Activated CD4-positive, alpha-beta T cell treated with anti-CD3 and anti-CD28 coated beads for 1 hour (primary cell): ENCODE measurements at places on chromosomes 4 and X.

- no peak for DNase-seq
Observed at GRCh38 chr4:94831607-94832006, 73.9 kb downstream of the BMPR1B start.

- DNase-seq: no peak
Observed at GRCh38 chrX:10984213-10984612, 126.9 kb upstream of the HCCS start.

DNA sequence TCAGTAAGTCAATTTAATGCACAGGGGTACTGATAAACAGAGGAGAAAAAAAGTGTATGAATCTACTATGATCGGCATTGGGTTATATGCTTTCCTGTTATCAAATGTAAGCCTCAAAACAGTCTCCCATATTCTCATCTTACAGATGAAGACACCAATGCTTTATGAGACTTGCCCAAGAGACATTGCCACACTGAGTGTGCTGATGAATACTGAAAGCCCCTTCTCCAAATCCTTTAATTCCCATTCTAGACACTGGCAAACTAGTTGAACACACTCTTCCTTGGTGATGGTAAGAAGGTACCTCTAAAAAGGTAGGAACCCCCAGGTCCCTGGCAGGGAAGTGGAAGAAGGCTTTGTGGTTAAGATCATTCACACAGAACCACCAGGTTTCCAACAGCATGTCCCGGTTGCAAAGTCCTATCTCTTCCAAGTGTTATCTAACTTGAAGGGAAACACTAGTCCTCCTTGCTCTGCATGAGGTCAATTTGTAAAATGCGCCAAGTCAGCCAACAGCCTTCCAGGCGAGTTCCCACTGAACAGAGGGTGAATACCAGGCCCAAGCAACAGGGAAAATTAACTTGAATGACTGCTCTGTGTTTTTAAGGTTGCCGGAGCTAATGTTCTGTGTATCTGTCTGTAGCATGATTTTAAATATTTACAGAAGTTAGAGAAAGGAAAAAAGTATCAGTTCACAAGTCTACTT is 5.1 kb downstream of the SETD7 start:
- DNase-seq: no peak

GRCh38 chr4:26088433-26088928 is 174.5 kb downstream of the SMIM20 start:
- DNase-seq: no peak

GRCh38 chr4:153955327-153955726 is 166.4 kb upstream of the SFRP2 start:
- DNase-seq: no peak

DNA sequence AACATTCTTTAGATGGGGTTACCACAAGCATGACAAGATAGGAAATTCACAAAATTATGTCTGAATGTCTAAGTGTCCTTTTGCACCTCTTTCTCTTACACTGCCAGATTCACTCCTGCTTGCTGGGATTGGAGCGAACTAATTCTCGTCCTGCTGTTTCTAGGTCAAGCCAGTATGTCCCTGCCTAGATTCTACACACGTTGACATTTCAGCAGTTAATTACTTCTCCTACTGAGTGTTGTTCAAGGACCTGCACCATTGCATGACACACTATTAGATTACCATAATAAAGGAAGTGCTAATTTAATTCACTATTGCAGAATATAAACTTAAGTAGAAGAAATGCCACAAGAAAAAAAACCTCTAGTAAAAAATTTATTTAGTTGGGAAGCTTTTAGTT is 1911.7 kb downstream of the PCDH7 start:
- no peak for DNase-seq

DNA sequence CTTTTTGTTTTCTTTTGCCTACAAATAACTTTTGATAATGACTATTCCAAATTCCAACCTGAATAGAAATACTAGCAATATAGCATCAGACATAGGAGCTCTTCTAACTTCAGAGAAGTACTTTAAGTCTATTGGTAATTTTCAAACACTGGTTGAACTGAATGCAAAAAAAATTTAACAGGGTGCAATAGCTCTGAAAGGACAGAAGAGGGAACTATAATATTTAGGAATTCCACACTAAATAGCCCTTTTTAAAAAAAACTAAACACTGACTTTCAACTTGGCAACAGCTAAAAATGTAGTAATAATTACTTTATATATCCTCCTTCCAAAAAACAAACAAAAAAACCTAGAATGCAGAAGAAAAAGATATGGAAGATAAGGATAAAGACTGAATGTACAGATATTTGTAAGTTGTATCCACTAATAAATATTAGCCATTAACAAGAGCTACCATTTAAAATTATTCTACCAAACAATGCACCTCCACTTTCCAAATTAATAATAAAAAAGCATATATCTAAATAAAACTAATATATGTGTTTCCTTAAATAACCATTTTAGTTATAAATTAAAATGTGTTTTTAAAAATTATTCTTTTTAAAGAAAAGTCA is 81.4 kb downstream of the FBXW7 start:
- DNase-seq: no peak

GRCh38 chrX:87515836-87516235 is 1.8 kb upstream of the KLHL4 start:
- no peak for DNase-seq

DNA sequence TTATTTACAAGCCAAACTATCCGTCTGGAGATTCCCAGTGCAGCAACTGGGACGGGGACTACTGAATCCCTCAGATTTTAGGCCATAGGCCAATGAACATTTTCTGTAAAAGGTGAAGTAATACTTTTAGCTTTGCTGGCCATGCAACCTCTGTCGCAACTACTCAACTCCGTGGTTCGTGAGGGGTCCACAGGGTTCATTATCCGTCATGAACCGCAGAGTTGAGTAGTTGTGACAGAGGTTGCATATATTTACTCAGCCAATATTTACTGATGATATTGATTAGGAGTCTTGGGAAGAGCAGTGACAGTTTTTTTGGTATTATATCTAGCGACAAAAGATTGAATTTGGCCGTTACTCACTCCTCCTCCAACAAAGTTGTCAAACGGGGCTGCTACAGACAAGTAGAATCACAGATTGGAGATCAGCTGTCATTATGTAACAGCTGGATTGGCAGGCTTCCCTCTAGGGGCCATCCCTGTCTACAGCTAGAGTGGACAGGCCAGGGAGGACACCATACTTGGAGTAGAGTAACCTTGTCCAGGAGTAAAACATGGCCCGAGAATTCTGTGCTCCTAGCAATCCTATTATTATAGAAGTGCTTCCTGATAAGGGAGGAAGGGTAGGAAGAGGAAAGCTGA is 37.2 kb upstream of the CD38 start:
- DNase-seq: no peak

DNA sequence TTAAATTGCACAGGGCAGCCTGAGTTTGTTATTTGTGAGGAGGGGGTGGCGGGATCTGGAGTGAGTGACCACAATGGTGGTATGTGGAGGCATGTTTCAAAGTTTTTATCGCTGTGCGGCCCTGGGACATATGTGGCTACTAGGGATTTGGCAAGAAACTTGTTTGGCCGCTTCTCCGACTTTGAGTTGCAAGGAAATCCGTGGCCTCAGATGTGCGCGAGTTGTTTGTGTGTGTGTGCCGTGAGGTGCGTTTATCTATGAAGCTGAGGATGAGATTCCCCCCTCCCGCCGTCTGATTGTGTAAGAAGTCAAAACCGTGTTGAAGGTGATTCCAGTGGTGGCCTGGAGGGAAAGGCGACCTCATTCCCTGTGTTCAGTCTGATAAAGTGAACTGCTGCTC is 1.4 kb downstream of the JADE3 start:
- no peak for DNase-seq

GRCh38 chr4:39699687-39700409 is 1.9 kb downstream of the UBE2K start:
- DNase-seq: no peak

- DNase-seq: no peak
Observed at GRCh38 chr4:37825968-37826294, 555 bp upstream of the PGM2 start.

DNA sequence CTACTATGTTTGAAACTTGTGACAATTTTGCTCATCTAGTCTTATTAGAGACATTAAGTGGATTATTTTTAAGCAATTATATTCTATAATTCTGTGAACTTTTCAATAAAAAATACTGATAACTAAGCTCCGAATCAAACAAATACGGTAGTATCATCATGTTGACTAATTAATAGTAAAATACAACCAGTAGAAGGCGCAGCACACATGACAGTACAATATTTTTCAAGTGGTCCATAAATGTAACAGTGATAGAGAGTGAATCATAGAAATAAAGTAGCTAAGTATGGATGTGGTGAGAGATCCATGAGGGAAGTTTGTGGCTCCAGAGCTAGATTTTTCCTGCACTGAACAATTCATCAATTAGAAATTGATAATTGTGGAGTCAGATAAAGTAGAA is 666.2 kb downstream of the KCTD8 start:
- DNase-seq: no peak

- DNase-seq: no peak
Observed at GRCh38 chr4:149690726-149691125, 124.9 kb downstream of the IQCM start.

GRCh38 chr4:82823062-82823461 is 24.5 kb upstream of the SCD5 start:
- DNase-seq: no peak

DNA sequence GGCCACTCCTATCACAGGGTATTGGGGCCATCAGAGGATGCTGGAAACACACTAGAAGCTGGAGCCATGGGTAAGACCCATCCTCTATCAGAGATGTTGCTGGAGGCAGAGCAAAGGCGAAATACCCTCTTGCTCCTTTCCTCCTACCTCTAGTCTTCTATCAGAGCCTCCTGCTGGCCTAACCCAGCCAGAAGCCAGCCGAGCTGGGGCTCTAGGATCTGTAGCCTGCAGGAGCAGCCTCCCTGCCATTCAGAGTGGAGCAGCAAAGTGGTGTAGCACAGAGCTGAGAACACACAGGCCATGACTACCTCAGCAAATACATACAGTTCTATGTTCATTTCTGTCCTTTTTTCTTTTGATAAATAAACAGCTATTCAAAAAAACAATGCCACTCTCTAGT is 35.7 kb downstream of the GATB start:
- DNase-seq: no peak

- no peak for DNase-seq
Observed at GRCh38 chrX:8089141-8089540, 81.9 kb downstream of the VCX2 start.

DNA sequence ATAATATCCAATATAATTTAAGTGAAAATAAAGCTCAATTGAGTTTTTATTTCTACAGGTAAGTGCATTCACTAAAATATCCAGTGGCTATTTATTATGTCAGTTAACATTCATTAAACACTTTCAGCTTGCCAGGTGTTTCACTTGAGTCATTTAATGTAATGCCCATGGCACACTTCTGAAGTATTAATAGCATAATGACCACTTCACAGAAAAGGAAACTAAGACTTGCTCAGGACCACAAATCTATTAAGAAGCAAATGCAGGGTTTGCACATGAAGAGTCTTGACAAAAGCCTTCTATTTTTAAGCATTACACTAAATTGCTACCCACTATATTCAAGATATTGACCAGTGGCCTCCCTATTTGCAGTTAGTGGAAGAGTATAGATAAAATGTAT is 612.7 kb downstream of the KCTD8 start:
- DNase-seq: no peak

DNA sequence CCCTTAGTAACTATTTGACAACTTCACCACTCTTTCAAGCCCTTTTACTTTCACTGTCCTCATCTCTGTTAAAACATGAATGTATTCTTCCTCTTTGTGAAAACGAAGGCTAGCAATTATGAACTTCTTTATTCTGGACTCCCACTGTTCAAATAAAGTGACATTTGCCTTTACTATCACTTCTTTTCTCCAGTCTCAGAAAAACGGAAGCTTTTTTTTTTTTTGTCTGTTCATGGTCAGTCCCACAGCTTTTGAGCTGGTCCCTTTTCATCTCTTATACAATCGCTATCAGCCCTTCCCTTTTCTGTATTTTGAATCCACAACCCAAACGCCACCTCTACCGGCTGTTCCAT is 327.7 kb downstream of the DKK2 start:
- DNase-seq: no peak

- DNase-seq: no peak
Observed at GRCh38 chr4:155809835-155810234, 51.0 kb downstream of the GUCY1B1 start.

DNA sequence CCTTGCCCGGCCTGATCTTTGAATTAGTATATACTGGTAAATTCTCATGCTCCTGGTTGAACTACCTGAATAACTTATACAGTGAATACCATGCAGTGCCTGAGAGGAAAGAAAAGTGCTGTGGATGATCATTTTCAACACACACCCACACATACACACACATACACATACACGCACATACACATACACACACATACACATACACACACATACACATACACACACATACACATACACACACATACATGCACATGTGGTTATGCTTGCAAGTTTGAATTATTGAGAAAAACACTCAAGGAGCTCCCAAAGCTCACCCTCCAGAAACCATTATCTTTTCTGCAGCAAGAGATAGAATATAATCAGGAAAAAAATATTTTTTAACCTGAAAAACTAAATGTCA is 366.9 kb upstream of the RASGEF1B start:
- no peak for DNase-seq

- no peak for DNase-seq
Observed at GRCh38 chrX:139554376-139554775, 23.8 kb downstream of the F9 start.

- no peak for DNase-seq
Observed at GRCh38 chr4:54127660-54128059, 27.7 kb downstream of the GSX2 start.

DNA sequence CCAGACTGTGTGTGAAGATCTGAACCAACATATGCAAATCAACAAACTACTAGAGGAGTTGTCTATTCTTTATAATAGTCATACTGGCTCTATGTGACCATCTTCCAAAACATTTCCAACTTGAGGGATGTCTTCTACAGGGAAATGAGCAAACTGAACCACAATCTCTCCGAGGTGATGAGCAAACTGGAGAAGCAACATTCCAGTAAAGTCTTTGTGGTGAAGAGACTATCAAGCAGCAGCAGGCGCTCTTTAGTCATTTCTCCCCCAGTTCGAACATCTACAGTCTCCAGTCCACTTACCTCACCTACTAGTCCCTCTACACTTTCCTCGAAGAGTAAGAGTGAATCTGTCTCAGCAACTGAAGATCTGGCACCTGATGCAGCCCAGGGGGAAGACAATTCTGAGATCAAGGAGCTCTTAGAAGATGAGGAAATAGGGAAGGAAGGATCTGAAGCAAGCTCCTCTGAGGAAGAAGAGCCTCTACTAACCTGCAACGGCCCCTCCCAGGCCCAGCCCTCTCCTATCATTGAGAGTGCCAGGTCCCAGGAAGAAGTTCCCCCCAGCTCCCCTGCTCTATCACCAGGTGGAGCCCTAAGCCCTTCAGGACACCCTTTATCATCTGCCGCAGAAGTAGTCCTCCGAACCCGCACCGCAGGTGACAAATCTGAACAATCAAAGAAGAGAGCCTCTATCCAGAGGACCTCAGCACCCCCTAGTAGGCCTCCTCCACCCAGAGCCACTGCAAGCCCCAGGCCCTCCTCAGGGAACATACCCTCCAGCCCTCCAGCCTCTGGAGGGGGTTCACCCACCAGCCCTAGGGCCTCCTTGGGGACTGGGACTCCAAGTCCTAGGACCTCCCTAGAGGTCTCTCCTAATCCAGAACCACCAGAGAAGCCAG is 98.1 kb downstream of the HNRNPD start:
- no peak for DNase-seq

- DNase-seq: no peak
Observed at GRCh38 chrX:5771441-5771840, 457.2 kb downstream of the NLGN4X start.
